ENCODE measurements at places on chromosomes 16 and 17.
A peak's percentile ranks its signal among the peaks of the same experiment; 100 is the strongest.

- peak; percentile 77 for DNase-seq
Observed at GRCh38 chr17:2396568-2397246, 4.2 kb downstream of the MNT start.

GRCh38 chr16:69106491-69107315 is 1.2 kb downstream of the HAS3 start:
- no peak for DNase-seq

GRCh38 chr17:82330322-82331239 is 3.0 kb downstream of the SECTM1 start:
- no peak for DNase-seq

GRCh38 chr16:65111306-65111705 is 10.6 kb downstream of the CDH11 start:
- DNase-seq = no peak

DNA sequence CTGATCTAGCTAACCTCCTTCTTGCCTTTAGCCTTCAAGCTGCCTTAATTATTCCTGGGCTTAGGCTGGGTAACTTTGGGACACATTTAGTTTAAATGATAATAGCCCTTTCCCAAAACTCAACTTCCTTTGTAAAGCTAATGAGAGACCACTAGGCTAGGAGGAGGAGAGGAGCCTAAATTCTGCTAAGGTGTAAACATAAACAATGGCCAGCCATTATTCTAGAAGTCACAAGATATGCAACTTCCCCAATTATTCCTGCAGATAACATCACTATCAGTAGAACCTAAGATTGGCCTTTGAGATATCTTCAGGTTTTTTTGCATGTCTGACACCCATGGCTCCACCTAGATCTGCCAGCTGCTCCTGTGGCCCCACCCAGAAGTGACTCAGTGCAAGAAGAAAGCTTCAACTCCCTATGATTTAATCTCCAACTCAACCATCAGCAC is 131.2 kb upstream of the FAM20A start:
- no peak for DNase-seq

- no peak for DNase-seq
Observed at GRCh38 chr17:67520252-67520906, 143.3 kb downstream of the PITPNC1 start.

GRCh38 chr17:71667661-71668060 is 453.2 kb upstream of the SOX9 start:
- DNase-seq = no peak

GRCh38 chr17:31631766-31632165 is 227.3 kb downstream of the COPRS start:
- no peak for DNase-seq

DNA sequence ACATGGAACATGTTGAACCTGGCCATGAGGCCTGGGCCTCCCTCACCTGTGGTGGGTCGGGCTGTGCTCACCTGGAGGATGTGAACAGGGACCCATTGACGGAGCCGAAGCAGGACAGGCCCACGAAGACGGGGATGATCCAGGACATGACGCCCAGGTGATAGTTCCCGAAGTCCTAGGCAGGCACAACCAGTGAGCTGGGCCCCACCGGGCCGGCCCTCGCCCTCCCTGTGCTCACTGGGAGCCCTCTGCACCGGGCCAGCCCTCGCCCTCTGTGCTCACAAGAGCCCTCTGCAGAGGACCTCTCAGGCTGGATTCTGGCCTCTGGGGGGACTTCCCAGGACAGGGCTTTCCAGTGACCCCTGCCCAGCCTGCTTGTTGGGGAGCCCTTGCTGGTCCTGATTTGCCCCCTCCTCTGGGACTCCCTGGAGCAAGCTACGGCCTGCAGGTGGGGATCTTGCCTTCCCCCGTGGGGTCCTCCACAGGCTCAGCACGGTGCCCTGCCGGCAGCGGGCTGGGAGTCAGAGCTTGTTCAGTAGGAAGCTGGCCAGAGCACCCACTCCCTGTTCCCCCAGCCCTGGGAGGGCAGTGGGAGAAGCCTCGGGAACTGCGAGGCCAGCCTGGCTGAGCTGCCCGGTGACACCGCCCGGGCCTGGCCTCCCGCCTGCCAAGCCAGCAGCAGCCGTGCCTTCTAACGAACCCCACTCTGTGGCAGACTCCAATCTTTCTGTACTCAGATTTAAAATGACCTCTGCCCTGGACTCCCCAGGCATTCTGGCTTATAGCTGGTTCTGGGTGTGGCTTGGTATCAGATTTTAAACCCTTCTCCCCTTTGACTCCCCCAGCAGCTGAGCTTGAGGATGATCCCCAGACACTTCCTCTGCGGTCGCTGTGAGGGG is 30.4 kb downstream of the SLC7A5 start:
- no peak for DNase-seq

DNA sequence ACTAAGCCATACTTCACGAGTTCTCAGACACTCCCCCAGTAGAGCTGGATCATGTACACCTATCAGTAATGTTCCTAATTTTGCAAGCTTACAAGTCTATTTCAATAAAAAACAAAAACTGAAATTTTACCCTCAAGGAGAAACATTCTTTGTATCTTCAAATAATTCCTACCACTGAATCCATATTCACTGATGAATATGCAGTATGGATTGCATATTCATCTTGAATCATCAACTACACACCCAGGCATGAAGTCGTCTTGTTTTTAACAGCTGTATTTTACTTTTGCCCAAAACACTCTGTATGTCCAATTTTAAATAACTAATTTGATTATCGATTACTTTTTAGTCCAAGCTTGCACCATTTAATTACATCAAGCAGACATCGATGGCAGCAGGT is 31.8 kb downstream of the ZDHHC7 start:
- no peak for DNase-seq

DNA sequence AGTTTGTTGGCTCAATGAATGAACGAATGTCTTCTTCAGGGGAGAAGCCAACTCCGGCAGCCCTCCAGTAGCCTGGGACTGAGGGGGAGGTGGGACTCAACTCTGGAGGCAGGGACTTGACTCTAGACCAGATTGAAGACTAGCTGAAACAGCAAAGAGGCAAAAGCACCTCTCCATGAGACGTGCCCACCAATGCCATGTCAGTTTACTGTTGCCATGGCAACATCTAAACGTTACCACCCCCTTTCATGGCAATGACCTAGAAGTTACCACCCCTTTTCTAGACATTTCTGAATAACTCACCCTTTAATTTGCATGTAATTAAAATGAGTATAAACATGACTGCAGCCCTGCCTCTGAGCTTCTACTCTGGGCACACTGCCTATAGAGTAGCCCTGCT is 91.8 kb downstream of the ASIC2 start:
- no peak for DNase-seq

DNA sequence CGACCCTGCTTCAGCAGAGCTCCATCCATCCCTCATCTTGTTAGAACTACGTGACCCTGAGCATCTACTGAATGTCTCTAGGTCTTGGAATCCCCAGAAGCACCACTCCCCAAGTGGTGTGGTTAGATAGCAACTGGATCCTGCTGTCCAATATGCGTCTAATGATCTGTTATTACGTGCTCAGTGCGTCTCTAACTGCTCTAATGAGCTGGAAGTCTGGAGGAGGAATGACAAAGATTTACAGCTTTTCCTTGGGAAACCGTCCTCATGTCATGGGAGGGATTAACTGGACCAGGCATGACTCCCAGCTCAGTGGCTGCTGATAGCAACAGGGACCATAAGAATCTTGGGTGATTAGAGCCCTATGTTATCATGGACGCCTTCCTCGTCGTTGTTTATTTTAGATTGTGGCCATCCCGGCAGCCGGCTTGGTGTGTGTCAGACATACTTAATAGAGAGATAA is 150.9 kb downstream of the HS3ST3B1 start:
- no peak for DNase-seq

DNA sequence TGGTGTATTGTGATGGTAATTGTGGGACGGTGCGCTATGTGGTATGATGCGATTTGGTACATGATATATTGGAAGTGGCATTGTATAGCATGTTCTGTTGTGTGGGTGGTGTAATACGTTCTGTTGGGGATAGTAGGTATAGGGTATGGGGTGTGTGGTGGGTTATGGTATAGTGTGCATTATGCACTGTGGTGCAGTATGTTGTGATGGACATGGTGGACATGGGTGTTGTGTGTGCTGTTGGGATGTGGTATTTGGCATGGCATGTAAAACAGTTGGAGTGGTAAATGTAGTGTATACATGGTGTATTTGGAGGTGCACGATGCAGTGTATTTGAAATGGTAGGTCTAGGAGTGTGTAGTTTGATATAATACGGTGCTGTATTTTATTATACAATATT is 170.6 kb upstream of the CNTNAP4 start:
- DNase-seq = no peak

- no peak for DNase-seq
Observed at GRCh38 chr17:9537177-9537776, 38.3 kb downstream of the STX8 start.

- DNase-seq = peak; percentile 42
Observed at GRCh38 chr17:40415390-40415789, 2.3 kb downstream of the TOP2A start.

DNA sequence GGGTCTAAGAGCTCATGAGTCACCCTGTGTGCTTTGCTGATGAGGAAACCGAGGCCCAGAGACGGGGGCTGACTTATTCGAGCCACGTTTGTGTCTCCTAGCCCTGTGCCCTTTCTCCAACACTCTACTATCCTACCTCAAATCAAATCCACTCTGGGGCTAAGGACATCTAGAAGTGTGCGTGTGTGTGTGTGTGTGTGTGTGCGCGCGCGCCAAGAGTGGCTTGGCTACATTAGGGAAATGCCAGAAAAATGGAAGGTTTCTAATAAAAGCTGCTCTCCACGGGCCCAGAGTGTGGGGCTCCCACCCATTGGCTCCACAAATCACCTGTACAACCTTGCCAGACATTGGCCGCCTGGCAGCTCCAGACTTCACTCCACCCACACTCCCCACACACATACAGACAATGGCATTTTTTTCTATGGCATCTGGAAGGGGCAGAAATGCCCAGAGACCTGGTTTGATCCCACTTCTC is 30.3 kb upstream of the PHOSPHO1 start:
- no peak for DNase-seq

GRCh38 chr17:3817851-3818605 is 17.0 kb upstream of the ITGAE start:
- DNase-seq = no peak

DNA sequence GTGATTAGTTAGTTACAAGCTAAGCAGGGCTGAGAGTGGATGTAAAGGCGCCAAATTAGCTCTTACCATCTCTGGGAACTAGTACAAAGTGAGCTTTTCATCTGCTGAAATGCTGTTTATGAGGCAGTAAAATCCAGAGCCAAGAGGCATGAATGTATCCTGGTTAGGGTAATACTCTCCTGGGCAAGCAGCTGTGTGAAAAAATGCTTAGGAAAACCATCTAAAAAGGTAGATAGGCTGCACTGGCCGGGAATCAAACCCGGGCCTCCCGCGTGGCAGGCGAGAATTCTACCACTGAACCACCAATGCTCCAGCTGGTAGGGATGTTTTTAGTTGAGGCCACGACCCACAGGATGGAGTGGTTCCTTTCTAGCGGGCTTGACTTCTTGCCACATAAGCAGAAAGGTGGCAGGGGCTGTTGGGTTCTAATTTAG is 23.0 kb downstream of the VAC14 start:
- DNase-seq = no peak

GRCh38 chr16:67013823-67014633 is 14.9 kb upstream of the CBFB start:
- DNase-seq = peak; percentile 83

GRCh38 chr17:78474614-78475146 is 96.2 kb downstream of the PGS1 start:
- no peak for DNase-seq

DNA sequence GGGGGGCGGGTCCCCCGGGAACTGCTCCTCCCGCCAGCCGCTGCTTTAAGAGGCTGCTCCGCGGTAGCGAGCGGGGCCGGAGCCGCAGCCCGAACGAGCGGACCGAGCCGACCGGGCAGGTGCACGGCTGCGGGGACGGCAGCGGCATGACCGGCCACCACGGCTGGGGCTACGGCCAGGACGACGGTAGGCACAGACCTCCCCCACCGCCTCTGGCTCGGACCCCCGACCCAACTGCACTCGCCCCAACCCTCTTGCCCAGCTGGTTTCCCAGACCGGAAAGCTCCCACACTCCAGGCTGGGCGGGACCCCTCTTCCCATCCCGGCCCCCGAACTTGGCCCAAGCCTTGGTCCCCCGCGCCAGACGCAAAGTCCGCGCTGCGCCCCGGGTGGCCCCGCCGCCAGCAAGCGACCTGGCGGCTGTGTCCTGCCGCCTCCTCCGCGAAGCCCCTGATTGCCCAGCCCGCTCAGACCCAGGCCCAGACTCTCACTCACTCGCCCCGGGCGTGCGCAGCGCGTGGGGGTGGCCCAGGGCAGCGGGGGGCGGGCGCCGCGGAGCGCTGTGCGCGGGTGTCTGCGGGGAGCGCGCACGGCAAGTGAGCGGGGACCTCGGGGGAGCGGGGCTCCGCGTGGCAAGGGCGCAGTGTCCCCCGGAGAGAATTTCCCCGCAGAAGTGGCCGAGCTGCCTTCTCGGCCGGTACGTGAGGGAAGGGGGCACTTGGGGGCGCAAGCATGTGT is at the start of gene CA7:
TSS of gene CA7 (plus strand) at position 73 of the 738 bp plus-strand sequence. CDS start at position 147, 74 bp downstream.
- no peak for DNase-seq

- no peak for DNase-seq
Observed at GRCh38 chr17:7262192-7262934, at the start of gene CLDN7. Gene CLDN7 (minus strand): TSS chr17:7262478. CDS start chr17:7262043, 435 bp downstream.

- no peak for DNase-seq
Observed at GRCh38 chr17:74410001-74410443, 21.9 kb upstream of the GPRC5C start.

DNA sequence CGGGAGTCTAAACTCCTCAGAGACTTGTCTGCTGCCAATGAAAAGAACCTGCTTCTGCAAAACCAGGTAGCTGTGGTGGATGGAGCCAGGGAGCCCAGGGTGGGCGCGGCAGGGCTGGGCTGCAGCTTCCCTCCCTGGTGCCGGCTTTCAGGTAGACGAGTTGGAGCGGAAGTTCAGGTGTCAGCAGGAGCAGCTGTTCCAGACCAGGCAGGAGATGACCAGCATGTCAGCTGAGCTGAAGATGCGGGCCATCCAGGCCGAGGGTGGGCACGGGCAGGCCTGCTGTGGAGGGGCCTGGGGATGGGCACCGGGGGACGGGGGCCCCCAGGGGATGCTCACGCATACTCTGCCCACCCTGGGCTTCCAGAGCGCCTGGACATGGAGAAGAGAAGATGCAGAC is 3.2 kb upstream of the RAC3 start:
- DNase-seq = no peak

Measured in kidney capillary endothelial cell (primary cell).